ENCODE measurements at places on chromosomes 13 and 19.

DNA sequence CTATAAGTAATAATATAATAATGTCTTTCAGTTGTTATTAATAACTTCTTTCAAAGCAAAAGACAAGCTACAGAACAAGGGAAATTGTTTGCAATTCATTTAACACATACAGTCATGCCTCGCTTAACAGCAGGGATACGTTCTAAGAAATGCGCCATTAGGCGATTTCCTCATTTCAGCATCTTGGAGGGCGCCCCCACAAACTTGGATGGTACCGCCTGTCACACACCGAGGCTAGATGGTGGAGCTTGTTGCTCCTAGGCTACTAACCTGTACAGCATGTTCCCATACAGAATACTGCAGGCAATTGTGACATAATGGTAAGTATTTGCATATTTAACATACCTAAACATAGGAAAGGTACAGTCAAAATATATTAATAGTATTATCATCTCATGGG lies 8.2 kb upstream of the ANKRD10 start:
- DNase-seq, result no peak

- no peak for DNase-seq
Observed at GRCh38 chr13:102970542-102970941, 95.7 kb downstream of the SLC10A2 start.

DNA sequence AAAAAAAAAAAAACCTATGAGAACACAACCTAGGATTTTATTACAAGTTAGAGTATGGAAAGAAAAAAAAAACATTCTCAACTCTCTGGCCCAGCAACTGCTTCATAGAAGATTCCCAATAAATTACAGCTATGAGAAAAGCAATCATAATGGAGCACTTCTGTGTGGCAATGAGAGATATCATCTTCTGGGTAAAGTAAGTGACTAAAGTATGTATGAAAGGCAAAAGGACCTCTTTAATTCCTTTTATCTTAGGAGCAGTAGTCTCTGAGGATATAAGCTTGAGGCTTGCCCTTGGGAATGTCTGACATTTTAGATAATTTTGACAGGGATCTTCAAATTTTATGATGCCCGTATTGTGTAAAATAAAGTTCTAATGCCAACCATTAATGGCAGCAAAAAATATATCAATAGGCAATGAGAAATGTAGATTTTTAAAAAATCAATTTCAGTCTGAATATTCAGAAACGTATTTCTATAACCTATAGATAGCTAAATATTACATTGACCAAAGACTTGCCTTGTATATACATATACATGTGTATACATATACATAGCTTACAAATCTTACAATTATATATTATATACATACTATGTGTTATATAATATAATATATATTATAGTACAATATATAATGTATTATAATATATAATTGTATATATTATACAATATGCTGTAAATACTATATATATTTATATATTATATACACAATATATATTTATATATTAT lies 823.9 kb upstream of the SLITRK1 start:
- DNase-seq, result no peak

DNA sequence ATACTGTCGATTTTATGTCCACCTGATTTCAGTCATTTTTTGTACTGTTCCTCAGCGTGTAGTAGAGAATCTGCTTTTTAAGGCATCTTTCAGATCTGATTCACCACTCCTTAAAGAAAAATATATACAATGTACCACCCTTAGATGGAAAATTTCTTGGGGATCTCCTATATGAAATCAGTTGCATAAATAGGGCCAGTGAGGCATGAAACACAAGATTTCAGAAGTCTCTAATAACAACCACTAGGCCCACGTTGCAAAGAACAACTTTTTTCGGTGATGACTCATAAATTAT lies 1.4 kb downstream of the USP12 start:
- no peak for DNase-seq

DNA sequence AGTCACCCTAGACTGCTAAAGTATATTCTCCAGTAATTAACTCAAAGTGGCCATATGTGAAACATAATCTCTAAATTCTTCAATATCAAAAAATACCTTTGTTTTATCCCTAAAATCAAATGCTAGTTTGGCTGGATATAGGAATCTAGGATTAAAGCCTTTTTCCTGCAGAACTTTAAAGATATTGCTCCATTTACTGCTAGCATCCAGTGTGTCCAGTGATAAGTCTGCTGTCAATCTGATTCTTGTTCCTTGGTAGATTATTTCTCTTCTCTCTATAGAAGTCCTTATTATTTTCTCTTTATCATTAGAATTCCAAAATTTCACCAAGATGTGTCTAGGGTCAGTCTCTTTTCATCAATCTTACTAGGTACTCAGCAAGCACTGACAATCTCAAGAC lies 384.6 kb downstream of the FGF14 start:
- no peak for DNase-seq

DNA sequence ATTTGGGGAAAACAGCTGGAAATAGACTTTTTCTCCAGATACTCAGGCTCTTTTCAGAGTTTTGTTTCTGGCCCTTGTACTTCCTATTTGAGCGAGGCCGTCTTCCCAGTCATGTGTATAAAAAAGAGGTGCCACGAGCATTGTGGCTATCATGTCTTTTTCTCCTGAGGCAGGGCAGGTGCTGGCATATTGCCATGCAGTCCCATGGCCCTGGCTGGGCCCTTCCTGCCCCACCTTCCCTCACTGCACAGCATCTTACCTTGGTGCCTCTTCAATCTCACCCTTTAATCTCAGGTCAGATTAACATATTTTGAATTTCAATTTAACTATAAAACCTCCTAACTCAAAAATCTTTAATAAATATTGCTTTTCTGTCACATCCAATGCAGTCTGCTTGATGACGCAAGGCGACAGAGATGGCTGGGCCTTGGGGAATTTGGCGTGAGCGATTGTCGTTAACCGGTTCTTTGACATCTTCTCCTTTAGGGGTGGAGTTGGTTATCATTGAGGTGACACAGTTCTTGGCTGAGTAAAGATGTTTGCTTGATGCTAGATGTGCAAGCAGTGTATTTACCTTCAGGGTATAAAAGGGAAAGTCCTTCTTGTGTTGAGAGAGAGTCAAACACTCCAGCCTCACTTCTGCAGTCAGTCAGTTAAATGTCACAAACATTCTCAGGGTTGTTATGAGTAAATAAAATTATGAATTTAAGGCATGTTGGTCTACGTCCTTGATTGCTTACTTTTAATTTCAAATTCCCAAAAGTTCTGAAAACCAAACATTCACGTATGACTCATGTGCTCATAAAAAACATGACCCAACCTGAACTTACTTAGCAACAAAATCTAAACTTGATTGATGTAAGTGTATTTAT lies 289.9 kb downstream of the MYO16 start:
- DNase-seq, result peak; percentile 10

DNA sequence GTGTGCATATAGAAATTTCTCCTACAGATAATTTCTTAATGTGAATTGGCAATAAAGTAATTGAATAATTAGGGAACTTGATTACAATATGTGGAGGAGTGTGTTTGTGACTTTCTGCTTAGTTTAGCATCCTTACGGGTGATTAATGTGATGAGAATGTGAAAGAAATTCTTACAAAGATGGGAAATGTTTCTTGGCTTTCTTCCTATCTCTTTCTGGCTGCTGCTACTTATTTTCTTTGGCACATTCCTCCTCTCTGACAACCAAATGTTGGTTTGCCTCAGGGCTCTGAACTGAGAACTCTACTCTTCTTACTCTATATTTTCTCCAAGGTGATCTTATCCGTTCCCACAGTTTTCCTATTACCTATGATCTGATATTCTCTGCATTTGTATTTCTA lies 300.1 kb downstream of the TBC1D4 start:
- DNase-seq, result peak; percentile 21

DNA sequence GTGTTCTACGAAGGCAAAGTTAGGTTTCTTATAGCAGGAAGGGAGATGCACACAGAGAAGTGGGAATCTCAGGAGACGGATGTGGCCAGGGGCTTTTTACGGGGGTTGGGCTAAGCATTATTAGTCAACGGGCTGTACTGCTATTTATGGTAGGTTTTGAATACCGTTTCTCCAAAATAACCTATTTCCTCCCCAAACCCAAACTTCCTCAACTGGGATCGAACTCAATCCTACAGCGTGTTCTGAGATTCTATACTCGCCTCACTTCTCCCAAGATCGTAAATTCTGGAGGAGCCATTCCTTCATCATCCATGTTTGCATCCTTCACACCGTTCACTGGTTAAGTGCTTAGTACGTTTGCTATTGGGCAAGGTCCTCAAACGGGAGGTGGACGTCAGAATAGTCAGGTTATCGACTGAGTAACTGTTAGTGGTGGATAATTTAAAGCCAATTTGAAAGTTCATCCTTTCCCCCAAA lies 1.2 kb upstream of the TRIM13 start:
- DNase-seq, result no peak

DNA sequence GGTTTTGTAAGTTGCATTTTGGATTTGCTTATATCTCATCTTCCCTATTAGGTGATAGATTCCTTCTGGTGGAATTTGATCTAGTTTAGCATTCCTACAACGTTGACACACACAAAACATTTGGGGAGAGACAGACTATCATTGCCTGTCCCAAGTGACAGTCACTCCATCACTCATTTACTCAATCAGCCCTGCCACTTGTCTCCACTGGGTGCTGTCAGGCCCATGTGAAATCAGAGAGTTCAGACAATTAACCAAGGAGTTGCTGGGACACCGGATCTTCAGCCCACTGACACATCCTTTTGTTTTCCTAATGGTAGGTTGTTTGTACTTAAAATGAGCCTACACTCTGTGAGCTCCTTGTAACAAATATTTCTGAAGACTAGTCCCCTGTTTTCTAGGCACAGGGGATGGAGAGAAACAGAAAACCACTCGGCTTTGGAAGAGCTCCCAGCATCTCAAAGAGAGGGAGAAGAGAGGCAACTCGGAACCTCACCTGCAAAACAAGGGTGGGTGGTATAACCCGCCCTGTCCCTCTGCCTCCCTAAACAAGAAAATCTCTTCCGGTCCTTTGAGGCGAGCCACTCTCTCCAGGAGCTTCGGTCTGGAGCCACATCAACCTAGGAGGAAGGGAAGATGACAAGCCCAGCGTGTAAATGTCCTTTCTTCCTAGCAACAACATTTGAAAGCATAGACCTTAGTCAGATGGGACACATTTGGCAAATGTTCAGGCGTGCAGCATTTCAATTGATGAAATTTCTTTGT lies 440.9 kb upstream of the KLF12 start:
- DNase-seq, result no peak

DNA sequence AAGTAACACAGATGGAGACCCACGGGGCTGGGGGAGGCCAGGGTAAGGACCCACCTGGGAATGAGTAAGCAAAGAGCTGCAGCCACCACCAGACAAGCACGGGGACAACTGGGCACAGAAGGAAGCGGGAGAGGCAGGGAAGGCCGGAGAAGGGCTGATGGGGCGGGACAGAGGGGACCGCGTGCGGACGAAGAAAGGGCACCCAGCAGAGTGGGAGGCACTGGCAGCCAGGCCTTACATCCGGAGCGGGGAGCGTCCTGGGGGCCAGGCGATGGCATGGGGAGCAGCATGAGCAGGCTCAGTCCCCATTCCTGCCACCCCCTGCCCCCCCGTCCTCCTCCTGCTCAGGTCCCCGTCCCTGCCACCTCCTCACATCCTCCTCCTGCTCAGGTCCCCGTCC lies 3.0 kb downstream of the PROZ start:
- no peak for DNase-seq

Data from HTR-8/SVneo (cell line).